ENCODE measurements at places on chromosomes 16 and 17. TPM values are rescaled to one million over a fixed set of nuclear protein-coding genes. Genes with fewer than 3 reads are reported as not detected.
A peak's percentile ranks its signal among the peaks of the same experiment; 100 is the strongest.

- H3K4me3 ChIP-seq, result no peak overlapping the region
- H3K27me3 ChIP-seq, result peaks cover 13% of the 10 kb centered on the region
- DNase-seq, result no peak
These were observed 3.8 kb downstream of the SNX20 start for GRCh38 chr16:50677351-50677750.

- no peaks in the 10 kb centered on the region for H3K36me3 ChIP-seq
- DNase-seq, result no peak
- peaks cover 2% of the 10 kb centered on the region for H3K27me3 ChIP-seq
- H3K4me1 ChIP-seq, result no peaks in the 10 kb centered on the region
These were observed 15.6 kb upstream of the ZFPM1 start for GRCh38 chr16:88437367-88437964.

- peaks cover 43% of the 10 kb centered on the region for H3K27me3 ChIP-seq
- no peaks in the 10 kb centered on the region for H3K36me3 ChIP-seq
- no peak overlapping the region for H3K4me3 ChIP-seq
- no peak overlapping the region for H3K27ac ChIP-seq
These were observed 32.6 kb upstream of the ACSF3 start for GRCh38 chr16:89061086-89061485.

GRCh38 chr16:86584726-86585721 lies 6.7 kb downstream of the FOXL1 start:
- H3K4me1 ChIP-seq, result no peaks in the 10 kb centered on the region
- peak; percentile 69 for DNase-seq
- no peak overlapping the region for H3K27ac ChIP-seq
- peaks cover 15% of the 10 kb centered on the region for H3K36me3 ChIP-seq
- peak overlapping the region; percentile 78 for H3K4me3 ChIP-seq

DNA sequence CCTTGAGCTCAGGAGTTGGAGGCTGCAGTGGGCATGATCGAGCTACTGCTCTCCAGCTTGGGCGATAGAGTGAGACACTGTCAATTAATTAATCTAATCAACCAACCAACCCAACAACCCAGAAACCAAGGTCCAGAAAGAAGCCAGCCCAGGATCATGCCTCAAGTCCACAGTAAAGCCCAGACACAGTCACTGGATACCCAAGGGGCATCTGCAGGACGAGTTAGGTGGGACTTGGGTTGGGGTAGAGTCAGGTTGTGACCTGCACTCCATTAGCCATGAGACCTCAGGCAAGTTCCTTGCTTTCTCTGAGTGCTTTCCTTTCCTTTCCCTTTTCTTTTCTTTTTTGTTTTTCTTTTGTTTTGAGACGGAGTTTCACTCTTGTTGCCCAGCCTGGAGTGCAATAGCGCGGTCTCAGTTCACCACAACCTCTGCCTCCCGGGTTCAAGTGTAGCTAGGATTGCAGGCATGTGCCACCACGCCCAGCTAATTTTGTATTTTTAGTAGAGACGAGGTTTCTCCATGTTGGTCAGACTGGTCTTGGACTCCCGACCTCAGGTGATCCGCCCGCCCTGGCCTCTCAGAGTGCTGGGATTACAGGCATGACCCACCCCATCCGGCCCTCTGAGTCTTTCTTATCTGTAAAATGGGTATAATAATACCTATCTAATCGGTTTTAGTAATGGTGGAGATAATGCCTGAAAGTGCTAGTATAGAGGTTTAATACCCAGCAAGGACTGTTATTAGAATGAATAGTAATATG lies 3.5 kb upstream of the HSD17B1 start:
- no peak overlapping the region for H3K4me3 ChIP-seq
- H3K36me3 ChIP-seq, result 0 out of 2 replicates have a peak, but pooled peaks cover 4% of the 10 kb centered on the region
- H3K4me1 ChIP-seq, result peaks cover 9% of the 10 kb centered on the region
- peaks cover 5% of the 10 kb centered on the region for H3K27me3 ChIP-seq
- no peak for DNase-seq

DNA sequence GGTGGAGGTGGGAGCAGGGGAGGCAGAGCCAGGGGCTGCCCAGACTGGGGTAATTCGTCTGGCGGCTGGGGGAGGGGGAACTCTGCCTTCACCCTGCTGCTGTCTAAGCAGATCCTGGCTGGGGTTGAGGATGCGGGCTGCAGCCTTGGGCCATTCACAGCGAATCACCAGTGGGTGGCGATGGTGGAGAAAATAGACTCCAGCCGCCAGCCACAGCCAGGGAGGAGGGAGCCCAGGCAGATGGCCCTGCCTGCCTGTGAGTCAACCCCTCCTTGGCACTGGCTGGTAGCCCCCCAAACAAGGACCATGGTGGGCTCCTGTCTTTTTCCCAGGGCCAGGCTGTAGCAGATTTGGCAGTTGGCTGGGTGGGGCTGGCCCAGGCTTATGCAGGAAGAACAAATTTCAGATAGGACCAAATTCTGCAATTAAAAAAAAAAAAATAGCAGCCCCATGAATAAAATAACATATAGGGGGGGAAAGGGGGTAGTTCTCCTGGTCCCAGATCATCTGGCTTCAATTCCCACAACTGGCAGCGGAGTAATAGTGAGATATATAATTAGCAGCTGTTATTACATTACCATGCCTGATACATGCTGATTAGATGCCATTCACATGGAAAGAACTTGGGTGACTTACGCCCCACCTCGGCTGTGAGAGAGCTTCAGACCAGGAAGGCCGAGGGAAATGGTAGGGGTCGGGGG lies 41.5 kb upstream of the CDH5 start:
- H3K36me3 ChIP-seq, result no peaks in the 10 kb centered on the region
- no peaks in the 10 kb centered on the region for H3K4me1 ChIP-seq
- H3K4me3 ChIP-seq, result no peak overlapping the region
- peaks cover 42% of the 10 kb centered on the region for H3K27me3 ChIP-seq
- no peak overlapping the region for H3K27ac ChIP-seq

DNA sequence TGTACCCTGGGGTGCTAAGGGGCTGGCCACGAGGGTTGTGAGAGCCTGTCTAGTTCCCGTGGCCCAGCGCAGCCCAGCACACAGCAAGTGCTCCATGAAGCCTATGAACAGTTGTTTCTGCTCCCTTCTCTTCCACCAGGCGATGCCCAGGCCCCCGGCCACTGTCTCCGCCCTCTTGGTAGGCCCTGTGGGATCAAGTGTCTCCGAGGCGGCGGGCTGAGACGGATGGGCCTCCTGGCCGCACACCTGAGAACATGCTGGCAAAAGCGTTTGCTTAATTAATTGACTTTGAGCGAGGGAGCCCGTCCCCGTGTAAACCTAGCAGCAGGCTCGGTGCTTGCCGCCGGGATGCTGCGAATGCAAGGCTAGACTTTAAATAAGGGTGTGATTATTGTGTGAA lies 129.7 kb upstream of the GSE1 start:
- H3K27me3 ChIP-seq, result peaks cover 5% of the 10 kb centered on the region
- H3K4me1 ChIP-seq, result no peaks in the 10 kb centered on the region
- no peak overlapping the region for H3K27ac ChIP-seq
- no peaks in the 10 kb centered on the region for H3K36me3 ChIP-seq
- DNase-seq, result no peak

GRCh38 chr16:22333457-22333994 lies 36.3 kb downstream of the POLR3E start:
- DNase-seq, result no peak
- H3K27ac ChIP-seq, result no peak overlapping the region
- H3K4me3 ChIP-seq, result no peak overlapping the region
- peaks cover 71% of the 10 kb centered on the region for H3K36me3 ChIP-seq

GRCh38 chr16:3652373-3653195 lies 1.9 kb upstream of the DNASE1 start:
- H3K27ac ChIP-seq, result no peak overlapping the region
- peaks cover 1% of the 10 kb centered on the region for H3K27me3 ChIP-seq
- no peak for DNase-seq
- peaks cover 17% of the 10 kb centered on the region for H3K36me3 ChIP-seq

DNA sequence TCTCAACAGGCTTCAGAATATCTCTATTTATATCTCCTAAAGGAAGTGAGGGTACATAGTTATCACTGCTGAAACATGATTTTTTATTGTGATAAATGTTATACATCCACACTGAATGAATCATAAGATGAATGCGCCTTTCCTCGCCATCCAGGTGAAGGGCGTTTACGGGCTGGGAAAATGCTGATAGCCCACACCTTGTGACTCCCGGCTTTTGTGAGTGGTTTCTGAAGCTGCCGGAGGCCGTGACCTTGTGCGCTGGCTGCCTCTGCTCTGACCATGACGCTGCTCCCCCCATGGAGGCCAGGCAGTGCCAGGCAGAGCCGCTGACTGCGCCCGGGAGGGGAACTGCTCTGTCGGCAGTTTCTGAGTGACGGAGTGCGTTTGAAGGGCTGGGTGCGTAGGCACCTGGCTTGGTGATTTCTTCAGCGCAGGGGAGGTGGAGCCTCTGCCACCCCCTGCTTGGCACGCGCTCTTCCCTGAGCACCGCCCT lies 97.2 kb downstream of the RAP1GAP2 start:
- no peak overlapping the region for H3K4me3 ChIP-seq
- peaks cover 23% of the 10 kb centered on the region for H3K4me1 ChIP-seq
- H3K27me3 ChIP-seq, result no peaks in the 10 kb centered on the region
- H3K27ac ChIP-seq, result no peak overlapping the region
- DNase-seq, result no peak

DNA sequence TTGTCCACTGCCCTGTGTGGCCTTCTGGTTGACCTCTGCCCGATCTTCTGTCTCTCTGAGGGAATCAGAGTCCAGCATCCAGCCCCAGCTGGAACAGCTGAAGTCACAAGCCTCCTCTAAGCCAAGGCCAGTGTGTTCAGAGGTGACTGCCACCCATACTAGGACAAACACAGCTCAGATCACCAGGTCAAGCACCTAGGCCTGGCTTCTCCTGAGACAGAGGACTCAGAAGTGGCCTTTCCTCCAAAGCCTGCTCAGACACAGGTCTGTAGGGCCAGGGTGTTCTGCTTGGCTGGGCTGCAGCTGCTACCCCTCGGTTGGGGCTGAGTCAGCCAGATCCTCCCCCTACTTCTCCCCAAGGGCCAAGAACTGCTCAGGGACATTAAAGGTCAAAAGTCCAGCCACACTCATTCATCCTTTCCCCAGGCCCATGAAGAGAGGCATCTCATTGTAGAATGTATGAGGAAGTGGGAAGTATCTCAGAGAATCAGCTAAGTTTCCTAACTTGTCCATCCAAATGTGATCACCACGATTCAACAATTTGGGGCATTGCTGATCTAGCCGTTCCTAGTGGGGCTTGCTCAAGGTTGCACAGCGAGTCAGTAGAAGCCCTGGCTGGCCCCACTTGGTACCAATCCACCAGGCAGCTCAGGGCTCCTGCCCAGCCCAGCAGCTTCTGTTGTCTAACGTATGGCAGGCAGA lies 7.6 kb downstream of the SLC46A1 start:
- peak overlapping the region; percentile 6 for H3K27ac ChIP-seq
- DNase-seq, result no peak
- H3K27me3 ChIP-seq, result peaks cover 5% of the 10 kb centered on the region
- no peak overlapping the region for H3K4me3 ChIP-seq
- H3K4me1 ChIP-seq, result peaks cover 34% of the 10 kb centered on the region
- peaks cover 10% of the 10 kb centered on the region for H3K36me3 ChIP-seq

DNA sequence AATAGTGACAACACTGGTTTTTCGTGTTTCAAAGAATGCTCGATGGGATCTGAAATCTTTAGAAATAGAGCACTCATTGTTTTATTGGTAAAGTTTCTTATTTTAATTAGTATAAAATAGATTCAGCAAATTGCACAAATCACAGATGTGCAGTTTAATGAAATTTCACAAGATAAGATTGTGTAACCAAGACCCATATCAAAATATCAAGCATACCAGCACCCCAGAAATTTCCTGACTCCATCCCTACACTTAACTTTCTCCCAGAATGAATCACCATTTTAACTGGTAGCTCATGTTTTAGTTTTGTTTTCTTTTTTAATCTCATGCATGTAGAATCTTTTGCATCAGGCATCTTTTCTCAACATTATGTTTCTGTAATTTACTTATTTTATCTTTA lies 185.9 kb downstream of the KCNJ2 start:
- H3K36me3 ChIP-seq, result no peaks in the 10 kb centered on the region
- no peak overlapping the region for H3K4me3 ChIP-seq
- no peak overlapping the region for H3K27ac ChIP-seq
- no peaks in the 10 kb centered on the region for H3K27me3 ChIP-seq
- DNase-seq, result no peak

DNA sequence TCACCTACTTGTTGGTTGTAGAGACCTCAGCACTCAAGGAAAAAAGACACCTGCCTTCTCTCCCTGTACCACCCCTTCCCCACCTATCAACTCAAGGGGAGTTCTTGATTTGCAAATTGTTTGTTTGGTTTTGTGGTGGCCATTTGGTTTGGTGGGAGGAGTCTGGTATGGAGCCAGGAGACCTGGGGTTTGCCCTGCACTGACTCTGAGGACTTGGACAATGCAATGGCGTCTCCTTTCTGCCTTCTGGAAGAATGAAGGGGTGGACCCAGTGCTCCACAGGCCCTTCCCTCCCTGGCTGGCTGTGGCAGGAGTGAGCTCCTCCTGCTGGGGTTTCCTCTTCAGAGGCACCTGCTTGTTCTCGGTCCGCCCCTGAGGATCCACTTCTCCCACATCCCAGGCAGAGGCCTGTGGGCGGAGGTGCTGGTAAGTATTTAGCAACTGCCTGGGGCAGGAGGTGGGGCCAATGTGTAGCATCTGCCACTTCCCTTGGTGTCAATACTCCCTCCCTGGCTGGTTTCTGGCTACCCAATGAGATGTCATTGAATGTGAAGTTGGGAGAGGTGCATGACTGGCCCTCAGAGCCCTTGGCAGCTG lies 164.5 kb downstream of the NTN1 start:
- no peaks in the 10 kb centered on the region for H3K27me3 ChIP-seq
- no peaks in the 10 kb centered on the region for H3K4me1 ChIP-seq
- H3K4me3 ChIP-seq, result no peak overlapping the region
- H3K36me3 ChIP-seq, result no peaks in the 10 kb centered on the region

DNA sequence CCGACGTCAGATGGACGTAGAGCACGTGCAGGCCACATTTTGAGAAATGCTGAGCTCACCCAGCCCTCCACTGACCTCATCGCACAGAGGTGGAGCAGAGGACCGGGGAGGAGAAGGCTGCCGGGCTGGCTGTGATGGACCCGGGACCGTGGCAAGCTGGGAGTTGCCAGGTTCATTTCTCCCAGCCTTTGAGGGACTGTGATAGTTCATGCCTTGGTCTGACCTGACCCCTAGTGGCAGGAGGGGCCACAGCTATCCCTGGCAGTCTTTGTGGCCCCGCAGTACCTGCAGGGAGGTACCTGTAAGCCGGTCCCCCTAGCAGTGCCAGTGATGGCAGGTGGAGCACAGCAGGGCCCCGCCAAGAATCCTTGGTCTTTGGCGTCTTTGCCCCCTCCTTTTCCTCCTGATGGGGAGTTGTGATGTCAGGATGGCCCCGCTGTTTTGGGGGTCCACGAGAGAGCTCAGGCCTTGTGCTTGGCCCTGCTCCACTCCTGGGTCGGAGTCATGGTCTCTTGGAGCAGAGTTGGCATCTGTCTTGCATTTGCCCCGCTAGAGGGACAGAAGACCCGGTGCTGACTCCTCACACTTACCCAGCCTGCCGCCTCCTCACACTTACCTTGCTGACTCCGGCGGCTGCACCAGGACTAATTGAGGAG lies 50.4 kb downstream of the OR1D5 start:
- no peaks in the 10 kb centered on the region for H3K27me3 ChIP-seq
- H3K4me1 ChIP-seq, result peaks cover 7% of the 10 kb centered on the region
- DNase-seq, result peak; percentile 7
- no peak overlapping the region for H3K4me3 ChIP-seq
- H3K27ac ChIP-seq, result no peak overlapping the region
- peaks cover 2% of the 10 kb centered on the region for H3K36me3 ChIP-seq

UMOD gene
- not detected for total RNA-seq

PLXDC1 gene
- total RNA-seq, result 1.9 TPM

TNRC6C gene
- total RNA-seq, result 4.9 TPM

SPHK1 gene
- 52.5 TPM for total RNA-seq

PRCD gene
- total RNA-seq, result not detected

KIF19 gene
- total RNA-seq, result not detected

DVL2 gene
- 25.5 TPM for total RNA-seq

CNGB1 gene
- not detected for total RNA-seq

KCNH6 gene
- total RNA-seq, result not detected

CA7 gene
- not detected for total RNA-seq

IGSF6 gene
- not detected for total RNA-seq

MEIOB gene
- not detected for total RNA-seq
